ENCODE measurements at places on chromosomes 6 and 20.
A peak's percentile ranks its signal among the peaks of the same experiment; 100 is the strongest.

GRCh38 chr20:38608188-38608587 lies 6.6 kb downstream of the ARHGAP40 start:
- peak; percentile 15 for DNase-seq

- no peak for DNase-seq
Observed at GRCh38 chr20:56796345-56796744, 167.2 kb downstream of the TFAP2C start.

- DNase-seq = no peak
Observed at GRCh38 chr20:24765316-24766142, 183.5 kb upstream of the CST7 start.

DNA sequence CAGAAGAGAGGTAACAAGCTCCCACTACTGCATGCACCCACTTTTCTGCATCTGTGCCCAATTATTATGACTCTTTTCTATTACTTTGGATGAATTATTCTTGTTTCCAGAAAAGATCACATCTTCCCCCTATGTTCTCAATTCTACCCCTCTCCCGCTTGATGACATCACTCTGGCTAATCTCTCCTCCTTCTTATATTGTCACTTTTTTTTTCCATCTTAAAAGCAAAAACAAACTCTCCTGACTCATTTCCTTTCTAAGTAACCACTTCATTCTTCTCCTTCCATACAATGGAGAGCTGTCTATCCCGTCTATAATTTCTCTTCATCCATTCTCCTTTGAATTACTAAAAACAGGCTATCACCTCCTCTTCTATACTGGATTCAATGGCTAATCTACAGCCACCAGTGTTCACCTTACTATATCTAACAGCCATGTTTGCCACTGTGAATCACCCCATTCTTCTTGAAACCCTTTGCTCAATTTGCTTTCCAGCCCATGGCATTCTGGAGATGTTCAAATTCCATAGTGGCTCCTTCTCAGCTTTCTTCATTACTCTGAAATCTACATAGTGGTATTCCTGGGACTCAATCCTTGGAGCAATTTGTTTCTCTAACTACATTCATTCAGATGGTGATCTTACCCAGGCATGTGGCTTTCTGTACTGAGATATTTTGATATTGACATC lies 378.4 kb downstream of the ARHGAP18 start:
- DNase-seq = no peak

DNA sequence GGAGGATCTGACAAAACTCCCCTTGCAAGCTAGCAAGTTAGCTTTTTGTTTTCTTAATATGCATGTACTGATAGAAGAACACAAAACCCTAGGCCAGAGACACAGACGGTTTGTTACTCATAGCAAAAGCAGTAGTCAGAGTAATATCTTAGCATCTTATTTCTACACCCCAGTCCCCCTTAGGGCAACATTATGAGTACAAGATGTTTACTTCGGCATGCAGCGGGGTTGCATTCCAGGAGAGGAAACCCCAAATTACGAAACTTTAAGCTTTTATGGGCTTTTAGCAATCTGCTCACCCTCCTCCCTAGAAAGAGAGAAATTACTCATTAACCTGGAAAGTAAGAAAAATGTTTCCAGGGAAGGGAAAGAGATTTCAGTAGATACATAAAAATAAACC lies 1286.9 kb downstream of the EPHA7 start:
- no peak for DNase-seq

GRCh38 chr6:51108563-51109234 lies 290.0 kb downstream of the TFAP2B start:
- no peak for DNase-seq

DNA sequence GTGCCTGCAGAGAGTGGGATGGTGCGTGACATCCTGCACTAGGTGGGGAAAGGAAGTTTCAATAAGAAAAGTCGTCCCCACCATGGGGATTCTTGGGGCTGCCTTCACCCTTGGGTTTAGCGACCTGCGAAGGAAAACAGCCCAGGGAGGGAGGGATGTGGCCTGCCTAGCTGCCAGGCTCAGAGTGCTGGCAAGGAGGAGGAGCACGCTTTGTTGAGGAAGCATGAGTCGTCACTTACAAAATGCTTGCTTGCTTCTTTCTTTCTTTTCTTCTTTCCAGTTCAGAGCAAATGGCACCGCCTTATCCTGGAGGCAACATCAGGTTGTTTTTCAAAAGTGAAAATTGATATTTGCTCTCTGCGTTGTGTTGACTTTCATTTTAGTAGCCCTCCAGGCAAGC lies 123.2 kb downstream of the TFAP2C start:
- no peak for DNase-seq

DNA sequence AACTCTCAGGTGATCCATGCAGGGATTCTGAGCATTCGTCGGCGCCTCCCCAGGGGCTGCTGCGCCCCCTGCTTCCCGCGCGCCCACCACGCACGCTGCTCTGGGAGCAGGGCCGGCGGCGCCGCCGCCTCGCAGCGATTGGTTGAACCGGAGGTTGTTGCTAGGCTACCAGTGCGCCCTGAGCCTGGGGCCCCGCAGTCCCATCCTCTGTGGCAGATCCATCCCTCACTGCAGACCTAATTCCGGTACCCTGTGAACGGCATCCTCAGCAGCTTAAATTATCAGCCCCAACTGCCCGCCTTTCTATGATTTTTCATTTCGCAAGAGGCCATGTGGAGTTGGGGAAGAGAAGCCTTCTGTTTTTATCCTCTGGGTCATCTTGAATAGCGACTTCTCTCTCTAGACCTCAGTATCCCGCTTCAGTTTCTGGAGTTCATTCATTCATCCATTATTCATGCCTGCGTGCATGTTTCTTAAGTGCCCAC lies 15.4 kb downstream of the PNPLA1 start:
- peak; percentile 87 for DNase-seq

GRCh38 chr20:37378785-37379598 lies 33.1 kb downstream of the SRC start:
- DNase-seq = peak; percentile 47

DNA sequence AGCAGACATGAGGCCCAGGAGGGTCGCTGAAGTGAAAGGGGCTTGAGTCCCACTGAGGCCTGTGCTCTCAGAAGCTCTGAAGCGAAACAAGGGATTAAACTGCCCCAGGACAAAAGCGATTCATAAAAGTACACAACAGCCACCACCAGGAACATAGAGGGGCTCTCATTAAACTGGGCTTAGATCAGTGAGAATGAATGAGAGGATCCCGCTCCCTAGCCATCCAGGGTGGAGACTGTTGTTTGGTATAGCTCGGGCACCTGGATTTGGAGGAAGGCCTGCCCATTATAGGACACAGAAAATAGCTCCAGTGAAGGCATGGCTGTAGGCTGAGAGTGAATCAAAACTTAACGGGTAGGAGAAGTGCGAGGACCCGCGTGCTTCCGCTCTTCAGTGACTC lies 91.6 kb upstream of the TAB2 start:
- no peak for DNase-seq

DNA sequence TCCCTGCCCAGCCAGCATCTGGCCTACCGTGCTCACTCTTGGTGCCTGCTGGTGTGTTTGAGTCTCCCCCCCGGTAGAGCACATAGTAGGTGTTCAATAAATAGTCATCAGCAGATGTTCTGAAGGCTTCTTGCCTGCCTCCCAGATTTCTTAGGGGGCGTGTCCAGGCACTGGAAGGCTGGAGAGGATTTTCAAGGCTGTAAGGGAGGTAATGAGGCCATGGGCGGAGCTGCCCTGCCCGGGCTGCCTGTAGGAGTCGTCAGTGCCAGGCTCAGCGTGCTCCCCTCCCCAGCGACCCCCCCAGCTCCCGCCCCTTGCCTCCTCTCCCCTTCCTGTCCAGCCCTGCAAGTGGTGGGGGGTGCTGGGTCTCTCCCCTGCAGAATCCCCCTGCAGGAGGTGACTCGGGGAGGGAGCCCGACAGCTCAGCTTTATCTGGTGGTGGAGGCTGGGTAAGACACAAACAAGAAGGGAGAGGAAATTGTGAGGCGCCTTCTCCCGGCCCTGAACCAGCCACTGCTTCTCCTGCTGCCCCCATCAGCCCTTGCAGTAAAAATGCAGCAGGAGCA lies 55.9 kb downstream of the BCAS4 start:
- DNase-seq = peak; percentile 61

DNA sequence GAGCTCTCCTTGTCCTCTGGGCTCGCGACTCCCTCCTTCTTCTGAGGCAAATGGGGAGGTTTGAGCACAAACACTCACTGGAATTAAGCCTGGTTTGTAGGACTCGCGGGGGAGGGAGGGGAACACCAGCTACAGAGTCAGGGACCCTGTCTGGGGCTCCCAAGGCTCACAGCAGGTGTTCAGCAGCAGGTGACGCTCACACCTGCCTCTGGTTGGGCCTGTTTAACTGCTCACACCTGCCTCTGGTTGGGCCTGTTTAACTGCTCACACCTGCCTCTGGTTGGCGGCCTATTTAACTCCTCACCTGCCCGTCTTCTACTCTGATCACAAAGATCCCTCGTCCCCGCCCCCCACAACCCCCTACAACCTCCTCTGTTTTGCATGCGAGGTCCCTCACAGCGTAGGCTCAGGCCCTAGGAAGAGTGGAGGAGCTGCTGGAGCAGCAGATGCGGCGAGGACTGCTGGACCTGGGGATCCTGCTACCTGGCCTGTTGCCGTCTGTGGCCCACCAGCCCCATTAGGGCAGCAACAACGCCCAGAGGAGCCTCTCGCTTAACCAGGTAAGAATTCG lies 181.9 kb downstream of the ERMARD start:
- no peak for DNase-seq

DNA sequence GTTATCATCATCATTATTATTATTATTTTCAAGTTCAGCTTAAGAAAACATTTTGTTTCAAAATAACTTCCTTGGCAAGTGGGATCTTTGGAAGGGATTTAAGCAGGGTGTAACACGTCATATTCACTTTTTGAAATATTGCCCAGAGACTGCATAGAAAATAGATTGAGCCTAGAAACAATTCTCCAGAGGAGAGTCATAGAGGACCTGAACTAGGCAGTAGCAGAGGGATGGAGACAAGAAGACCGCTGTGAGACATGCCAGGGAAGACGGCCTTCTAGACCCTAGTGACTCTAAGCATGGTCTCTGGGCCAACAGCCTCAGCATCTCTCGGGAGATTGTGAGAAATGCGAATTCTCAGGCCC lies 55.5 kb downstream of the EDN1 start:
- no peak for DNase-seq

- DNase-seq = peak; percentile 80
Observed at GRCh38 chr6:89536231-89536630, 102.3 kb downstream of the LYRM2 start.

- no peak for DNase-seq
Observed at GRCh38 chr20:59636766-59637370, 32.5 kb downstream of the PHACTR3 start.

GRCh38 chr6:153624528-153624927 lies 414.5 kb upstream of the OPRM1 start:
- DNase-seq = no peak

GRCh38 chr6:129843573-129843972 lies 17.5 kb downstream of the TMEM244 start:
- DNase-seq = no peak

GRCh38 chr20:59170406-59171349 lies 7.1 kb downstream of the ZNF831 start:
- DNase-seq = no peak

- no peak for DNase-seq
Observed at GRCh38 chr6:126805861-126806260, 312.6 kb upstream of the RSPO3 start.

DNA sequence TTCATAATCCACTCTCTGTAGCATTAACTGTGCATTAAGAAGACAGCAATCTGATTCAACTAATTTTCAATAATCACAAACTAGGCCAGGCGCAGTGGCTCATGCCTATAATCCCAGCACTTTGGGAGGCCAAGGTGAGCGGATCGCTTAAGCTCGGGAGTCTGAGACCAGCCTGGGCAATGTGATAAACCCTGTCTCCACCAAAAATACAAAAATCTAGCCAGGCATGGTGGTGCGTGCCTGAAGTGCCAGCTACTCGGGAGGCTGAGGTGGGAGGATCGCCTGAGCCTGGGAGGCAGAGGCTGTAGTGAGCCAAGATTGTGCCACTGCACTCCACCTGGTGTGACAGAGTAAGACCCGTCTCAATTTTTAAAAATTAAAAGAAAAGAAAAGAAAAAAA lies 29.5 kb downstream of the SERPINB9 start:
- DNase-seq = no peak

GRCh38 chr6:25050356-25050755 lies 114.6 kb upstream of the RIPOR2 start:
- DNase-seq = no peak

- peak; percentile 66 for DNase-seq
Observed at GRCh38 chr20:9514072-9514460, 324 bp upstream of the LAMP5 start.

DNA sequence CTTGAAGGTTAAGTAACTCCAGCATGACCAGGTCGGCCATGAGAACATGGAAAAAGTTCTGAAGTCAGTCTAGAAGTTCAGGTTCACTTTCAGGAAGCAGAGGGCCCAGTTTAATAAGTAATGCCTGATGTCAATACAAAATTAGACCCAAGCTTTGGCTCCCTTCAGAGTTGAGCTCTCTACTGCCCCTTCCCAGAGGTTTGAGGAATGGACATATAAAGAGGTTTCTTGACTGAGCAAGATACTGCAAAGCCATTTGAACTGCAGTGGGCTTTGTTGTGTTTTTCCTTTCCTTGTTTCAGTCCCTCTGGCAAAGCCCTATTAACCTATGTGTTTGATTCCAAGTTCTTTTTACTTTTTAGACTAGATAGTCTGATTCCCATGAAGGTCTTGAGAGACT lies 97.8 kb upstream of the PREP start:
- DNase-seq = peak; percentile 43

GRCh38 chr20:44200983-44201382 lies 9.6 kb downstream of the OSER1 start:
- no peak for DNase-seq

DNA sequence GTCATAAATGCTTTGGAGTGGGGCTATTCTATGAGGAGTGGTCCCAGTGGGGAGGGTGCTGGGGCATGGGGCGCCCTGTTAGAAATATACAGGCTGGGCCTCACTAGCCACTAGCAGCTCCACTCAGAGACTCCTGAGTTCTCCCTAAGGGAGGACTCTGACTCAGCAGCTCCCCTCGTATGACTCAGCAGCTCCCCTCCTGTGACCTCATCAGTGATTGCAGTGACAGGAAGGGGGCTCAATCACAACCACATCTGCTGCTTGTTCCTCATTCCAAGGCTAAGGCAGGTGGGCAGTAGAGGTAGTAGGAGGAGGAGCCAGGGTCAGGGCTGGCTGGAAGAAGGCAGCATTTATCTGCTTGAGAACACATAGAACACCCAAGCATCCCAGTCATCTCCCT lies 73.7 kb downstream of the PRND start:
- peak; percentile 53 for DNase-seq

- DNase-seq = no peak
Observed at GRCh38 chr6:14091339-14091978, 26.1 kb upstream of the CD83 start.

GRCh38 chr6:41966214-41966920 lies 24.8 kb upstream of the CCND3 start:
- no peak for DNase-seq

Measured in GM23338 (cell line).